Hematopoietic multipotent progenitor cell treated with erythropoietin and hydrocortisone succinate and interleukin-3 and kit ligand, for 4 days (in vitro differentiated cells): ENCODE measurements at places on chromosomes 7 and 10.

GRCh38 chr10:133180192-133180964 is 20.4 kb downstream of the KNDC1 start:
- no peak for DNase-seq

DNA sequence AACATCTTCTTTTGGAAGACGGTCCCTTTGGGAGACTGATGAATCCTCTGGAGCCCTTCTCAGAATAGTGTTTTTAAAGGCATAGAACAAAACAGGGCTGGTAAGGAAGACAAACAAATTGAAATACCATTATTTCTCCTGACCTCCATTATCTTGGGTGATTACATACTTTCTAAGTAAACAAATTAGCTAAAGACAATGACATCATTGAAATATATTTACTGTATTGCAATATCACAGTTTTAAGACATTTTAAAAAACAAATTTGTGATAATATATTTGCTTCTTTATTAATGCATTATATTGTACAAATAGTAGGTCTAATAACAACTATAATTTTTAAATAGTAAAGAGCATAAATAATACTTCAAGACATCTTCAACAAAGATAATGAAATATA is 152.2 kb upstream of the CDK1 start:
- DNase-seq = no peak

DNA sequence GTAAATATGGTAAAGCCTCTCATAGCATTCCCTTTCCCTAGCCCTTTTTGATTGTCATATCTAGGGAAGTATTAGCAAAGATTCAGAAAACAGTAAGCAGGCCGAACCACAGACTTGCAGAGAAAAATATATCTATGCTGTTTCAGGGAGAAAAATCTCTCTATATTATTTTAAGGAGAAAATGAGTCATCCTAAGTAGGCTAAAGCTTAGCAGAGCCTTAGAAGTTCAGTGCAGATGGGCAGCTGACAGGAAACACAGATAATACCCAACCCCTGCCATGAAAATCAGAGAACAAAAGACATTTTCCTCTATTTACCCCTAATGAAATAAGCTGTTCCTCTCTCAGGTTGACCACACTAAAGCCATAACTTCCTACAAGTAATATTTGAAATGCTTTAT is 16.5 kb downstream of the C1QL3 start:
- DNase-seq = no peak

- DNase-seq = no peak
Observed at GRCh38 chr10:120048391-120048790, 155.9 kb downstream of the SEC23IP start.

DNA sequence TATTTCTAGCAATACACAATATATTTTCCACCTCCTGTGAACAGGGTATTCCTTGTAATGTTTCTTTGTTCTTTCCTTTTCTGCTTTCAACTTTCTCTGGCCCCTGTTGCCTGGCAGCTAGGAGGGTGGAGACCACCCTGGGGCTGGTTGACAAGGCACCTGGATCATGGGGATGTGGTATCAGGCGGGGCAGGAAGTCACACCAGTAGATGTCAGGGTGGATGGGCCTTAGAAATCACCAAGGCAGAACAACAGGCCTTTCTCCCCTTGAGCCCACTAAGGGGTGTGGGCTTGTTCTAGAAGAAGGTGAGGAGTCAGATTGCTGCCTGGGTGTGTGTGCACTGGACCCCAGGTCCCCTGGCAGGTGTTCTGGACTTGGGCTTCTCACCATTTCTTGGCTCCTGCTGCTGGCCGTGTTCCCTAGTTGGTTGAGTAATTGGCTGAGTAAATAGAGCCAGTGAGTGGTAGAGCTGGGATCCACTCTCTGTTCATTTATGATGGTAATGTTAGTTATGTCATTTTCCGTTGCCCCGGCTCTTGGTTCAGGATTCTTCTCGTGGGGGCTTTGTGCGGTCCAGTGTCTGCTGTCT is 24.9 kb downstream of the ZNF783 start:
- peak; percentile 7 for DNase-seq

DNA sequence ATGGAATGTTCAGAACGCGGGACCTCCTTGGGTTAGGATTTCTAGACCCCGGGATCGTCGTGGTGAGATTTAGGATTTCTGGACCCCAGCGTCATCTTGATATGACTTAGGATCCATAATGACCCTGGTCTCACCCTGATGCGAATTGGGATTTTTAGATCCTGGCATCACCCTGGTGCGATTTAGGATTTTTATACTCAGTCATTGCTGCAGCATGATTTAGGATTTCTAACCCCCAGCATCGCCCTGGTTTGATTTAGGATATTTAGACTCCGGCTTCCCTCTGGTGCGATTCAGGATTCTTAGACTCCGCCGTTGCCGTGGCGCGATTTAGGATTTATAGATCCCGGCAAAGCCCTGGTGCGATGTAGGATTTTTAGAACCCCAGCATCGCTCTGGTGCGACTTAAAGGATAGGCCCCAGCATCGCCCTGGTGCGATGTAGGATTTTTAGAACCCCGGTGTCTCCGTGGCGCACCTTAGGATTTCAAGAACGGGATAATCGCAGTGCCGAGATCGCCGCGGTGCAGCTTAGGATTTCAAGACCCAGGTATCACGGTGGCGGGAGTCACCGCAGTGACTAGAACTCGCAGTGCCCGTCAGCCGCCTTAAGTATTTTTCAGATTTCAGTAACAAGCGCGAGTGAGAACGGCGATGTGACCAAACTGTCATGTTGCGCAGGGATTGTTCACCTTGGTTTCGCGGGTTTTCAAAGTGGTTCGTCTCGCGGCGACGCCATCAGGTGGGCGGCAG is 814 bp downstream of the MEST start:
- no peak for DNase-seq

GRCh38 chr10:89531359-89531758 is 4.0 kb downstream of the SLC16A12 start:
- DNase-seq = no peak

DNA sequence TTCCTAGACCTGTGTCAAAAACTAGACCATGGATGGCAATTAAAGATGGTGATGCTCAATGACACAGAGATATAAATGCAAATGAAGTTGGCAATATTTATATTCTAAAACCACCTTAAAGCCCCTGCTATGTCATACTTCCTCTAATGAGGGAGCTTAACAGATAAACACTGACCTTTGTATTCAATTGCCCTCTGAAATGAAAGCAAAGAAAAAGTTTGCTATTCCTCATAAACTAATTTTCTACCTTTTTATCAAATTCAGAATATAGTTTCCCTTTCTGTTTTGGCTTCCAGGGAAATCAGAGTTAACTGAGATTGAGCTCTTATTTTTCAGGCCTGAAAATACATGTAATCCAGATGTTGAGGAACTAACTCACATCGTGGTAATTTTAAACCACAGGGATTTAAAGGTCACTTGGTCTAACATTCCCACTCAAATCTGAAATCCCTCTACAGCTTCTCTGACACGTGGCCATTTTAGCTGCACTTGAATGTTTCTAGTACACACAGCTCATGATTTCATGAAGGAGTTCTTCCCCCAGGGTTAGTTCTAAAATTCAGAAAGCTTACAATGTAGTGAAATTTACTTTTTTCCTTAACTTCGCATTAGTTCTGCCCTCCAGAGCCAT is 37.9 kb upstream of the ABCB5 start:
- peak; percentile 19 for DNase-seq
